ENCODE measurements at places on chromosomes 1 and 21.

DNA sequence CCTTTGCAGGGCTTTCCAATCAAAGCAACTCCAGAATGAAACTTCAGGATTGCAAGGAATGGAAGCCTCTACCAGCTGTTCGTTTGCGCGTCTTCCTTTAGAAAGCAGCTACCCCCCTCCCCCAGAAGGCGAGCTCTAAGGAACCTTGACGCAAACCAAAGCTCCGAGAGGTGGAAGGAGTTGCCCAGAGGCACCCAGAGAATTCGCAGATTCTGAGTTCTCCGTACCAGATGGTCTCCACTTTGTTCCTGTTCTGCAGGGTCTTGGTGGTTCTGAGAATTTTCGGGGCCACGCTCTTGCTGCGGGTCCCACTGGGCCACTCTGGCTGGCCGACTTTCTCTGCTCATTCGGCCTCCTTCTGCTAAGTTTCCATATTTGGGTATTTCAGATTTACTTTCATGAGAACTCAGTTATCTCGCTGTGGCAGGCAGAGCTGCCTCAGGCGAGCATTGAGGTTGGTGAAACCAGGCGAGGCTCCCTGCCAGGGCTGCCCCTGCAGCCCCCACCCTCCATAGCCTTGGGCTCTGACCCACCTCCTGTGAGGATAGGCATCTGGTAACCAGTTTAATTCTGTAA, 801 bp downstream of the TRAF5 start:
- no peak for DNase-seq

DNA sequence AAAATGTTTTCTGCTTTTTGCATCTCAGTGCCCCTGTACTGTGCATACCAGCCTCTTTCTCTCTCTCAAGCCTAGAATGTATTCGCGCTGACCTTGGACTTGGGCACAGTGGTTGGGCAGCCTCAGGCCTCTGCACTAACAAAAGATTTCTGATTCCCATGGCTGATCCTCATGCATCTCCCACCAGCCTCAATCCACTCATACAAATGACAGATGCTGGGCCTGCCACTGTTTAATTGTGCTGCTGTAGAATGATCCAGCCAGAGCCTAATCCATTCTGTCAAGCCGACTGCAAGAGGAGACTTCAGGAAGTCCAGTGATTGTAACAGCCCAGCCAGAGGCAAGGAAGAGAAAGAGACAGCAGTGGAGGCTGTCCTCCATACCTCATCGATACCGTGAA, 180.8 kb downstream of the ASTN1 start:
- DNase-seq = no peak

DNA sequence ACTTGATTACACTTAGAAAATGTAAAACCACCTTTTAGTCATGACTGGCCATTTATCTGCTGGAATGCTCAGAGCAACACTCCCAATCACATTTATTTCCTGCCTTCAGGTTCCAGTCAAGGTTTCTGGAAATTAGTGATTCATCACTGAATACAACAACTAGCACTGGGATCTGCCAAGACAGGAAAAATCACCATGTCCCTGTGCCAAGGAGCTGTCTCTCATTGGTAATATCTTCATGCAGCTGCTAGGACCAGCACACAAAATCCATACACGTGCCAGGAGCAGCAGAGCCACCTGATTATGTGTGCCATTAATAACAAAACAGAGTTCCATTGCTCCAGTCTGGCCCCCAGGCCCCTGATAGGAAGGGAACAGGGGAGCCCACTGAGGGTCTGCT, 194.6 kb downstream of the TNR start:
- no peak for DNase-seq

DNA sequence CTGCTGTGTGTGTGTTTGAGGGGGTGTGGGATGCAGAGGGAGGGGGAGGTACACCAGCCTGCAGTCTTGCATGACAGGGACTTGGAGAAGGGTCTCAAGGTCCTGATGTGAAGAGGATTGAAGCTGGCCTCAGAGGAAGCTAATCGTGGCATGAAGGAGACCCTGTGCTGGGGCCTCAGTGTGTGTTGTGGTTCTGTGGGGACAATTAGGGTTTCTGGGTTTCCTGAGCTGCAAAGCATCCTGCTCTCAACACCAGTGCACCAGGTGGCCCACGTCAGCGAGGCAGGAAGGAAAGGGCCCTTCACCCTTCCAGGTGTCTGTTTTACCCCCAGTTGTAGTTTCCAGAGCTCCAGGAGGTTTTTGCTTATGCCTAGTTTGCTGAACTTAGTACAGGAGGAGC, 52.8 kb downstream of the TENT5C start:
- no peak for DNase-seq

GRCh38 chr1:41465741-41466140, 18.7 kb downstream of the EDN2 start:
- DNase-seq = no peak

- DNase-seq = no peak
These were observed 41.4 kb downstream of the TRIM62 start for GRCh38 chr1:33140153-33141149.

DNA sequence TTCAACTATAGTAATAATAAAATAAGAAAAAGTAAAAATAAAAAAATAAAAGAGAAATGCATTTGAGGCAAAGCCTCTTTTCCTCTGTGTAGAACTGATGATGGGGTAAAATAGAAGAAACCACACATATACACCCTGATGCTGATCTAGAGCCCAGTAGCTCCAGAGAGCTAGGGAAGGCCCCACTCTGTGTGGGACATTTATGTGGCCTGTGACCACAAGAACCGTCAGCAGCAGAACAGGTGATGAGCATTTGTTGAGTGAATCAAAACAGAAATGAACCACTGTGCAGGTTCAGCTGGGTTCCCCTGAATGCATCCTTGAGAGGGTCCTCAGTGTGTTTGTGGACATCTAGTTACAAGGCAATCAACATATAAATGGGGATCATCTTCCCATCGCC, 221.8 kb upstream of the HOOK1 start:
- DNase-seq = no peak

- no peak for DNase-seq
These were observed 138.5 kb downstream of the CLIC6 start for GRCh38 chr21:34807146-34807880.

DNA sequence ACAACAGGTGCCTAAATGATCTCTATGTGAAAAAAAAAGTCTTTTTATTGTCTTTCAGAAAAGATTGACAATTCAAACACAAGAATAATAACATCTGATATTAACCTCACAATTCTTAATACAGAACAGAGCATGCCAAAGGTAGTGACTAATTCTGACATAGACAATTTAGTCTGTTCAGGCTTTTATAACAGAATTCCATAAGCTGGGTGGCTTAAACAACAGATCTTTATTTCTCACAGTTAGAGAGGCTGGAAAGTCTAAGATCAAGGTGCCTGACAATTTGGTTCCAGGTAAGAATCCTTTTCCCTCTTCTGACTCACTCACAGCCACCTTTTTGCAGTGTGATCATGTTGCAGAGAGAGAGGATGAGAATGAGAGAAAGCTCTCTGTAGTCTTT, 27.0 kb downstream of the DPYD start:
- DNase-seq = no peak

- DNase-seq = no peak
These were observed 1.9 kb upstream of the SAMSN1 start for GRCh38 chr21:14547834-14548513.
